ENCODE measurements at places on chromosomes 7 and 10.

- DNase-seq, result no peak
Observed at GRCh38 chr7:3197567-3198213, 103.4 kb upstream of the SDK1 start.

- no peak for DNase-seq
Observed at GRCh38 chr10:83955406-83955805, 183.9 kb upstream of the GHITM start.

DNA sequence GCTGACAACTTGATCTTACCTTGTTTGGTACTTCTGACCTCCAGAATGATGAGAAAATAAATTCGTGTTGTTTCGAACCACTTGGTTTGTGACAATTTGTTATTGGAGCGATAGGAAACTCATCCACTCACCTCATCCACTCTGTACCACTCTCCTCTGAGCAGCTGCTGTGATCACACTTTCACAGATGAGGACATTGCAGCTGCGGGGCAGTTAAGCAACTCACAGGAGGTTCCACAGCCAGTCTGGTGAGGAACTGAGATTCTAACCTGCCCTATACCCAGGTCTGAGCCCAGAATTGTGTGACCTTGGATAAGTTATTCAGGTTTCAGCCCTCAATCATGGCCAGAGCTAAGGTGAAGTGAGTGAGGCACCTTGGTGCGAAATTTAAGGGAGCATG is 35.2 kb downstream of the BTBD16 start:
- DNase-seq, result no peak

DNA sequence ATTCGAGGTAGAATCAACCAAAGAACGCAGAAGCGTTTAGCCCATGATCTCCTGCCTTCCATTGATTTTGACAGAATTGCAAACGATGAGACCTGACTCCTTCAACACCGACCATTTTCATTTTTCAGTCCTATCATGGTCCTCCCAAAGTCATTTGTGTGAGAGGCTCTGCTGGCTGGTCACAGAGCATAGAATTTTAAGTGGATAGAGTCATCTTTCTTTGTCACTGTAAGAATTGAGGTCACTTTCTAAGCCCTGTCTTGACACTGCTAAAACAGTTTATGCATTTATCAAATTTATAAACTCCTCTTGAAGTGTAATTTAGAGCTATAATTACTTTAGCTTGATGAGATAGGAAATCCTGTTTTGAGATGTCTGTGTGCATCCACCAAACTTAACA is 72.0 kb downstream of the UBE3C start:
- no peak for DNase-seq

DNA sequence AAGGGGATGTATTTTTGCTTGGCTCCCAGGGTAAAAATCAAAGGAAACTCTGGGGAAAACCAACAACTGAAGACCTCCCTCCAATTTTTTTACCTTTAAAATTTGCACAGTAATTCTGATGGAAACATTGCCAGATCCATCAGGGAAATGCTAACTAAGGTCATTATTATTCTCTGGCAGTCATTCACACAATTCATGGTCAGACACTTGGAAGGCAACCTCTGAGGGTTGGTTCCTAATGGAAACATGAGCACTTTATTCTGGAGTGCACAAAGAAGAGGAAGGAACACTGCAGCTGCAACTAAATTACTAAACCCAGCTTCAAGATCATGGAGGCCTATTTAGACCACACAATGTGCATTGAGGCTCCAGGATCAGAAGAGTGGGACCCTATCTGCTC is 34.2 kb downstream of the SRI start:
- no peak for DNase-seq

- no peak for DNase-seq
Observed at GRCh38 chr7:29854257-29854938, 48.1 kb downstream of the WIPF3 start.

GRCh38 chr7:114298011-114298410 is 116.6 kb upstream of the FOXP2 start:
- no peak for DNase-seq

All from stimulated activated CD8-positive, alpha-beta memory T cell treated with anti-CD3 and anti-CD28 coated beads, Interleukin-15, amount 100 ng/mL, for 24 hours (primary cell).